Stimulated activated CD4-positive, alpha-beta T cell treated with anti-CD3 and anti-CD28 coated beads, Interleukin-4, amount 100 ng/mL, for 48 hours (primary cell): ENCODE measurements at places on chromosomes 3 and 15.

DNA sequence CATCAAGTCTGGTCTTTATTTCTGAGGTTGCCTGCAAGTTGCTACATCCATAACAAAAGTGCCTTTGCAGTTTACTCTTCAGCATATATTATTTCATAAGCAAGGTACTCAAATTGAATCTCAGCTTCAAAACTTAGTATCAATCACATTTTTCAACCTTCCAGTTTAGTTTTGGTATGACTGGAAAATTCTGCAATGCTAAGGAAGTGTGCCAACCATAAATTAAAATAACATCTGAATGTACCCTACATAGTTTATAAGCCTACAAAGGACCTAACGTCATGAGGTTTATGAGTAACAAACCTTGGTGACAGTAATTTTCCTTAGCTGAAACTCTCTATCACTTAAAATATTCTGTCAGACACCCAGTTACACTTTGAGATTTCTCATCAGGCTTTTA, 62.8 kb downstream of the THBS1 start:
- DNase-seq = no peak

GRCh38 chr3:127800508-127800907, 21.8 kb downstream of the MGLL start:
- no peak for DNase-seq

- no peak for DNase-seq
Measured at GRCh38 chr3:9887480-9887879, 2.9 kb upstream of the JAGN1 start.

DNA sequence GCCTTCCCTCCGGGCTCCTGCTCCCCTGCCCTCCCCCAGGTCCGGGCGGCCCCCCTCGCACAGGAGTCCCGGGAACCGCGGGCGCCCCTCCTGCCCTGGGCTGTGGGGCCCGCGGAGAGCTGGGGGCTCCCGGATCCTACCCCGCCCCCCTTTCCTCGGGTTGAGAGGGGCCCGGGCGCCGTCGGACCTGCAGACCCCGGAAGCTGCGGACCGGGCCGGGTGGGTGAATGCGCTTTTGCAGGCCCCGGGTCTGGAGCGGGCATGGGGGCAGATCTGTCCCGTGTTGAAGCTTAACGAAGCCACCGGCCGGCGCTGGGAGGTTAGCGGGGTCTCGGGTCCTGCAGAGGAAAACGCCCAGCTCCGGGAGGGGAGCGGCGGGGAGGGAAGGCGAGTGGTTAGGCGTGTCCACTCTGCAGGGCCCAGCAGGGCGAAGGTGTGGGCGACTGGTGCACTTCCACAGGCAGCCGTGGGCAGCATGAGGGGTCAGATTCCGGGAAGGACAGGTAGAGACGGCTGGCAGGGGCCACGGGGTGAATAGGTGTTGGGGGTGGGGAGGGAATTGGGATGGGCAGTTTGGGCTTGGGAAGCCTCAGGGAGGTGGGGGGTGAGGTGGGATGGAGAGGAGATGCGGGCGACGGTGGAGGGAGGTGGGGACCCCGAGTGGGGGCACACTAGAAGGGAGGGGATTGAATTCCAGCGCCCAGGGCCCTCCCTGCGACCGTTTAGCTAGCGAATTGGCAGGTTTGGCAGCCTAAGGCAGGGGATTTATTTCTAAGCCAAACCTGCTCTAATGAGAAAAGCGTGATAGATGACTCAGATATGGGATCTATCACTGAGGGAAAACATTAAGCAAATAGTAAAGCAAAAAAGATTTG, 635 bp downstream of the CD276 start:
- DNase-seq = no peak

- DNase-seq = no peak
Measured at GRCh38 chr3:181382656-181383055, 329.1 kb upstream of the SOX2 start.

DNA sequence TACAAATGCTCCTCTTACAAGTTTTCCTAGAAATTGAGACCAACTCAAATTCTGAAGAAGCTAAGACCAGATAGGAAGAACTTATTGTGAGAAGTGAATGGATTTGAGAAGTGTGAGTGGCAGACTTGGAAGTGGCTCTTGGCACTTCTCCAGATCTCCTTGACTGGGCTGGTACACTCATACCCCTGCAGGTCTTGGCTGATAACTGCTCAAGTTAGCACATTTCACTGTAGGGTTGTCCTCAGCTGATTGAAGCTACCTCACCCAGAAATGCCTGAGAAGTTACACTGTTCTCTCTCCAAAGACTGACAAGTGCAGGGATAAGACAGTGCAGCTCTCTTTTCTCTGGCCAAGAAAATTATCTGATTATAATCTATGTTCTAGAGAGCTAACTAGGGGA, 16.5 kb upstream of the CLDN1 start:
- no peak for DNase-seq

- no peak for DNase-seq
Measured at GRCh38 chr15:91243826-91244225, 143.8 kb downstream of the SV2B start.

DNA sequence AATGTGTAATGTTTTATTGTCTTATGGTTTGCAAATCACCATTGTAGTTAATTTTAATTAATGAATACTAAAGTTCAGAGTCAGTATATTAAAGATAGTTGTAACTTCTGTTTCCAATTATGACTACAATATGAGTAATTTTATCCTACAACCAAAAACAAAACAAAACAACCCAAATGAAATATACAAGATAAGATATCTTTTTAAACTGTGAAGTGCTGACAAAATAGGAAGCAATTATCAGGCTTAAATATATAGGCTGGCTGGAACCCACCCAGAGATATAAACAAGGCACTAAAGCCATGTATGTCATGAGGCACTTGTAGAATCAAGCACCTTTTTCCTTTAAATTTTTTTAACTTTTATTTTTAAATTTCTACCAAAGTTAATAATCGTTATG, 108.6 kb upstream of the LRRFIP2 start:
- no peak for DNase-seq

DNA sequence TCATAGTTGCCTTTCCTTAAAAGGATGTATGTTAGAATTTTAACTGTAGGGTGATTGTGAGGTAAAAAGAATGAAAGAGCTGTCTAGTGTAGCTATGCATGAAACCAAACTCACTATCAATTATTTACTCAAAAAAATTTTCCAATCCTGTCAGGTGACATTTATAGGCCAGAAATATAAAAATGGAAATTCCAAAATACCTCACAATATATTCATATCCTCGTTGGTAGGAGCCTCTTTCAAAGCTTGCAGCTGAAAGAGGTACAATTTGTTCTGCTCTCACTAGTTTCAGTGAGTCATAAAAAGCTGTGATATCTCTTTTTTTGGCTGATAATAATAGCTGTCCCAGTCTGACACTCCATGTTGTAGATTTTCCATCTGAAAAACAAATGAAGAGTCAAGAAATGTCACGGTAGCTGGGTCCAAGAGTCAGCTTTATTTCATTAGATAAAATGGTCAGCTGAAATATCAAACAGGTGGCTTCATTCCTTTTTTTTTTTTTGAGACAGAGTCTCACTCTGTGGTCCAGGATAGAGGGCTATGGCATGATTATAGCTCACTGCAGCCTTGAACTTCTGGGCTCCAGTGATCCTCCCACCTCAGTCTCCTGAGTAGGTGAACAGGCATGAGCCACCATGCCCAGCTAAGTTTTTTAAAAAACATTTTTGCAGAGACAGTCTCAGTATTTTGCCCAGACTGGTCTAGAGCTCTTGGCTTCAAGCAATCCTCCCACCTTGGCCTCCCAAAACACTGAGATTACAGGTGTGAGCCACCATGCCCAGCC, 50.8 kb upstream of the XRN1 start:
- no peak for DNase-seq

DNA sequence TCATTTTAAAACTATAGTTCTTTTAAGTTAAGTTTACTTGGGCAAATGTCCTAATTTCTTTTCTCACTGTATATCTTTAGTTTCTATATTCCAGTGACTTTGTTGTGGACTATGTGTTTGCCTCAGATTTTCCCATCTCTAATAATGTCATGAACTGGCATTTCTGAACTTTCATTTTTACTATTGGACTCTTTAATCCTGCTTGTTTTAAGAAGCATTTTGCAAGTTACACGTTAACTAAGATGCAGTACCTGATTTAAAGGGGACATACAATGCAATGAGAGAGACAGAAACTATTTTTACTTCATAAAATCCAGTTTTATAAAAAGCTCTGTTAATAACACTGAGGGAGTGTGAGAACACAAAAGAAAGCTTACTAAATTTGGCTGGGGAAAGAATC, 58.6 kb upstream of the PHLDB2 start:
- DNase-seq = no peak

DNA sequence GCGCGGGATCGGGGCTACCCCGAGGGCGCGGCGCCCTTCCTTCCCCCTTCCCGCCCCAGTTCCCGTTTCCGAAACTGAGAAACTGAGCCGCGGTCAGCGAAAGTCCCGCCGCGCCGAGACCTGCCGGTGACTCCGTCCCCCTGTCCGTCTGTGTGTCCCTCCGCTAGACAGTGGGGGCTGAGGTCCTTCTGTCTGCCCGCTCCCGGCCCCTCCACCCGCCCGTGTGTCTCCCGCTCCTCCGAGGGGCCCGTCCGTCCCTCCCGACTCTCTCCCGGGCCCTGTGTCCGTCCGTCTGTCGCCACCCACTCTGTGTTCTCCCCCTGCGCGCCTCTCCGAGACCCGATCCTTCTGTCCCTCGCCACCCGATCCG, 426 bp downstream of the PRKCD start:
- no peak for DNase-seq

DNA sequence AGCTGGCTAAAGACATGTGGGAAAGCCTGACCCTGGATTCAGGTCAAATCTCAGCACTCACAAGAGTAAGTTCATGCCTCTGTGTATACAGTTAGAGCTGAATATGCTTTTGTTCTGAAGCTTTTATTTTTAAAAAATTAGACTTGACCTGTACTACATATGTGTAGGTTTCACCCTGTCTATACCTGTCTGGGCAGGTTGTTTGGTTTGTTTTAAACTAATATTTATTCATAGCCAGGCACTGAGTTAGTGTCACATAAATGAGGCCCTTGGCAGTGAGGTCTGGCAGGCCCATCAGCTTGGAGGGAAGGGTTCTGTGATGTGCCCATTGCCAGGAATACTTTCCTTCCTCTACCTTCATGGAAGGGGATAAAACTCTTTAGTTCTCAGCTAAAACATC, 1.9 kb downstream of the DNAJA4 start:
- DNase-seq = no peak

DNA sequence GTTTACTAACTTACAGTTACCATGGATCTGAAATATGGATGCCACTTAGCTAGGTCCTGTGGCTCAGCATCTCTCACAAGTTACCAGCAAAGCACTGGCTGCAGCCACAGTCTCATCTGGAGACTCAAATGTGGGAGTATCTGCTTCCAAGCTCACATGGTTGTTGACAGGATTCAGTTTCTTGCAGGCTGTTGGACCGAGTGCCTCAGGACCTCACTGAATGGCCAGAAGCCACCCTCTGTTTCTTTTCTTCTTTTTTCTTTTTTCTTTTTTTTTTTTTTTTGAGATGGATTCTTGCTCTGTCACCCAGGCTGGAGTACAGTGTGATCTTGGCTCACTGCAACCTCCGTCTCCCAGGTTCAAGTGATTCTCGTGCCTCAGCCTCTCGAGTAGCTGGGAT, 20.1 kb upstream of the AMOTL2 start:
- no peak for DNase-seq

DNA sequence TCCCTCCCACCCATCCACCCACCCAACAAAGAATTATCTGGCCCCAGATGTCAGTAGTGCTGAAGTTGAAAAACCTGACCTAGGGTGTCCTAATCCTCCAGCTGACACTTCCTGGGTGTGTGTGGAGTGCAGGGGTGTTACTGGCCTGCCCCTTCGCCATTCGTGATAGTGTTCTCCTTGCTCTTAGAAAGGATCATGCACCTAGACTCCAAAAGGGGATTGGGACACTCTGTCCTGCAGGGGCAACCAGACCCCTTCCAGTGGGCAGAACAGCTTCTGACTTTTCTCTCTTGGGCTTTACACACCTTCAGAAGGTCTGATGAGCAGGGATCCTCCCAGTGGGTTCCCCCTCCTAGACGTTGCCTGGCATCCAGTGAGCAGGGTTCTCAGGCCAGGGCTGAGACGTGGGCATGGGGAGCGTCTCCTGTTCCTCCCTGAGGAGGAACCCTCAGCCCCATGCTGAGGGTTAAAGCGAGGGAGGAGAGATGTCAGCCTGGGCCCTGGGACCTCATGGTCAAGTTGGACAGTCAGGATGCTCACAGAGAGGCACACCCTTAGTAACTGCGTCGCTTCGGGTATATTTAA, 75.0 kb downstream of the AAGAB start:
- DNase-seq = no peak

DNA sequence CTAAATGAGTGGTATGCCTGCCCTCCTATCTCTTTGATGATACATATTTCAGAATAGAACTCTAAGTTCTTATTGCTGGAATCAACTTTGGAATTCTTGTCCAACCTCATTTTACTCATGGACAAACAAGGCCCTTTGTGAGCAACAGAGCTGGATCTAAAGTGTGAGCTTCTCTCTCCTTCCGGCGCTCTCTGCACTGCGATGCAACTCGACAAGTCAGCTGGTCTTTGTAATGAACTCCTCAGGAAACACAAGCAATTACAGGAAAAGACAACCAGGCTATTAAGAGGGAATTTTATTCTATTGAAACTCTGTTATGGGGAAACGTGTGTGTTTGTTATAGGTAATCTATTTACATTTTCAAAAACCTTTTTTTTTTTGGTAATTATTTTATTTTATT, 20.3 kb upstream of the NRROS start:
- no peak for DNase-seq

GRCh38 chr3:65761446-65762234, 277.1 kb downstream of the MAGI1 start:
- no peak for DNase-seq

GRCh38 chr15:60407415-60407805, 9.6 kb upstream of the ANXA2 start:
- DNase-seq = no peak

DNA sequence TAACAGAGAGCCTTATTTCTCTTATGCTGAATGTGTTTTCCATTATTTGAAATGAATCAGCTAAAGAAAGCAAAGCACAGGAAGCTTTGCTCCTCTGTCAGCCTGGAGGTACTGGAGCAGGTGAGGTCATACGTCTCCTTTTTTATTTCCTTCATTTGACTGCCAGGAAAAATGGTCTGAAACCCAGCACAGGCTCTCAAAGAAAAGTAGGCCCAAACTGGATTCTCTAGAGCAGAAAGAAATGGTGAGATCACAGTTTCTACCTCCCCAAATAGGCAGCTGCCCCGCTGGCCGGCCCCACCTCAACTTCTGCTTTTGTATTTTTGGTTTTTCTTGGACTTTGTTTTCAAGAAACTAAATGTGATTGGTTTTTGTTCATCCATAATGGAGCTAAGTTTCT, 95.1 kb downstream of the RPL39L start:
- DNase-seq = no peak

GRCh38 chr3:131283862-131284261, 97.7 kb upstream of the NUDT16 start:
- no peak for DNase-seq
